ENCODE measurements at places on chromosomes 7 and 10.
A peak's percentile ranks its signal among the peaks of the same experiment; 100 is the strongest.

GRCh38 chr10:13717936-13718772 lies 131.4 kb downstream of the PRPF18 start:
- peak; percentile 38 for DNase-seq

DNA sequence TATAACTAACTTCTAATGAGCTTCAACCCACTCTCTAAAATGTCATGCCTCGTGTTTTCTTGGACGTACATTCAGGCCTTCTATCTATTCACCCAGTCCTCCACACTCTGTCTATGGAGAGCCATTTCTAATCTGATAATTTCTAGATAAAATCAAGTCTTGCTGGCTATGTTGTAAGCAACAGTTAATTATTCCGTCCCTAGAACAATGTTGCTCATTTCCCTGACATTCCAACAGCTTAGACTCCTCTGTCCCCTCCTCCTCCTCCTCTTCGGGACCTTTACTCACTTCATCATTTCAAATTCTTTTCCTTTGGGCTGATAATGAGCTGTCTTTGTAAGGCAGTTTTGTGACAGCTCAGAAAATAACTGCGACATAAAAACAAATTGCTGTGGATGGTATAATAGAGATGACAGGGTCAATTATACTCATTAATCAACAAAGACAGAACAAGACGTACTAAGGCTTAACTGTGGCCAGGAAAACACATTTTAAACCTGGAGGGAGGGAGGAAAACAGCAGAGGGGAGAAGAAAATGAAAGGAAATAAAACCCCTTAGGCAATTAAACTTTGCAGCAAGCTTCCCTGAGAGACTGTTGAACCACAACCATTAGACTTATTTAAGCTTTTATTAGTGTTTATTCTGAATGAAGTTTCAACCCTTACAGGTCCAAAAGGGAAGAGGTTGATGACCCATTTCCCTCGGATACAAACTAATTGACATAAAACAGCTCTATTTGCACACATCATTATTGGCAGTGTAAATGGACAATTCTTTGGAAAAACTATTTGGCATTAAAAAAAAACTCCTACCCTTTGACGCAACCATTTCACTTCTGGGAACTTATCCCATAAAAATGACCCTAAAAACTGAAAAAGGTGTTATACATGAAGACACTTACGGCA lies 179.1 kb downstream of the SFMBT2 start:
- DNase-seq: no peak

- no peak for DNase-seq
Observed at GRCh38 chr10:79137300-79137756, 68.6 kb downstream of the ZMIZ1 start.

- no peak for DNase-seq
Observed at GRCh38 chr7:134809616-134810015, 30.2 kb downstream of the CALD1 start.

DNA sequence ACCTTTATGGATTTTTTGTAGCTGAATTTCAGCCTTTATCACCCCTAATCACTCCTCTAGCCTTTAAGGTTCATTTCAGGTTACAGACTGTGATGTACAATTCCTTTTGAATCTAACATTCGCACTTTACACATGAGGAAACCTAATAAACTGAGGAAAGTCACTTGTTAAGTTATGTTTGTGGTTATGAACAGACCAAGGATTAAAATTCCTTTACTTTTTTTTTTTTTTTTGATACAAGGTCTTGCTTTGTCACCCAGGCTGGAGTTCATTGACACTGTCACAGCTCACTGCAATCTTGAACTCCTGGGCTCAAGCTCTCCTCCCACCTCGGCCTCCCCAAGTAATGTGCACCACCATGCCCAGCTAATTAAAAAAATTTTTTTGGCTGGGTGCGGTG lies 3.6 kb downstream of the MCU start:
- no peak for DNase-seq

DNA sequence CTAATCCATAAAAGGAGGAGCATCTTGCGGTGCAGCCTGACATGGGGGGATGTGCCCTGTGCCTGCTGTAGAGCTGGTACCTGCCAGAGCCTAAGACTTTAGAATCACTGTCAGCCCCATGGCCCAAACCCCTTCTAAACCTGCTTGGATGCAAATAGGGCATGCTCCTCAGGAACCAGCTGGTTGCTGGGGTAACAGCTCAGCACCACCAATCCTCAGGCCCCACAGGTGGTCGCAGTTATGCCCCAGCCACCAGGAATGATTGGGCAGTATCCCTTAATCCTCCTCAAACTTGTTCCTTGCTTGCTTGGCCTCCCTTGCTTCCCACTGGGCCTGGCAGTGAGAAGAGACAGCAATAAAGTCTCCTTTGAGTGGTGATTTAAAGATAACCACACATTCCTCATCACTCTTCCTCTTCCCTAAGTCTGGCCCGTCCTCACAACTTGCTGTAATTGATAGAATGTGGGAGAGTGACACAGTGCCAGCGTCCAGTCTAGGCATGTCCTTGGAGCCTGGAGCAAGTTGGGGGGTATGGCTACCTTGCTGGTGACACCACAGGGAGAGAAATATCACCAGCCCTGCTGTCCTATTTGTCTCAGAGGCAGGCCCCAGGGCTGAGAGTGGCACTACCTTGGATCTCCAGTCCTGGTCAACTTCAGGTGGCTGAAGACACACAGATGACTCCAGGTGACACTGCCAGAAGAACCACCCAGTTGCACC lies 43.0 kb downstream of the VSTM4 start:
- DNase-seq: no peak

- DNase-seq: no peak
Observed at GRCh38 chr10:48444266-48444665, 137.8 kb downstream of the MAPK8 start.

DNA sequence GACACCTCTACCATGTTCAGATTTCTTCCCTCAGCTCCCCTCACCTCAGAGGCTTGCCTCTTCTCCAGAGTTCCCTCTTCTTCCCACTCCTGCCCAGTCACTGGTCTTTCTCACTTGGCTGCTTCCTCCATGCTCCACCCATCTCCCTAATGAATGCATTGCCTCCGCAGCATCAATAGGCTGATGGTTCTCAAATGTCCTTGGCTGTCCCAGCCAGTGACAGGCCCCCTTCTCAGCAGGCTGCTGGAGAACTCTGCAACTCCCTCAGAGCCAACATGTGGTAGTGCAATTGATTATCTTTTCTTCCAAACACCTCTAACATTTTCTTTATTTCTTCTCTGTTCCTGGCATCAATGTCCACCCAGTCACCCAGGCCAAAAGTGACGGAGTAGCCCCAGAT lies 218.2 kb downstream of the RELN start:
- no peak for DNase-seq

GRCh38 chr7:11193888-11194287 lies 220.2 kb downstream of the PHF14 start:
- DNase-seq: no peak

GRCh38 chr10:69890065-69890847 lies 88.5 kb downstream of the COL13A1 start:
- DNase-seq: no peak

DNA sequence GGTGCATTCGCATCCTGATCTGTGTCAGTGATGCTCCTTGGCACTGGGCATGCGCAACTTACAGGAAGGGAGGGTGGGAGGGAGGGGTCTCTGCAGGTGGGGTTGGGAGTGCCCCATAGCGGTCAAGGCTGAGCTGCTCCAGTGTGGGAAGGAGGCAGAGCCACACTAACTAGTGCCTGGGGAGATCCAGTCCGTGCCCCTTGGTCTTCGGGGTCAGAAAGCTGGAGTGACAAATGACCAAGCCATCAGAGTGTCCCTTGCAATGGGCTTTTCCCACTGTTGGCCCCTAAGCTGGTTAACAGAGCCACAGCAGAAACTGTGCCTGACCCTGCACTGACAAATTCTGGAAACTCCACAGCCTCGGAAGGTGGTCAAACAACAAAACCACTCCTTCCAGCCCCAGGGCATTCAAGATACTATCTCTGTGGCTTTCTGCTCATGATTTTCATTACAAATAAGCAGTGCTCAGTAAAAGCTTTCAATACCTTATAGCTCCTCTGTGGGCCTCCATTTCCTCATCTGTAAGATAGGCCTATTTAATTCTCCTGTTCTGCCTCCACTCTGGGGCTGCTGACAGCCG lies 138.1 kb upstream of the UNC5B start:
- no peak for DNase-seq

DNA sequence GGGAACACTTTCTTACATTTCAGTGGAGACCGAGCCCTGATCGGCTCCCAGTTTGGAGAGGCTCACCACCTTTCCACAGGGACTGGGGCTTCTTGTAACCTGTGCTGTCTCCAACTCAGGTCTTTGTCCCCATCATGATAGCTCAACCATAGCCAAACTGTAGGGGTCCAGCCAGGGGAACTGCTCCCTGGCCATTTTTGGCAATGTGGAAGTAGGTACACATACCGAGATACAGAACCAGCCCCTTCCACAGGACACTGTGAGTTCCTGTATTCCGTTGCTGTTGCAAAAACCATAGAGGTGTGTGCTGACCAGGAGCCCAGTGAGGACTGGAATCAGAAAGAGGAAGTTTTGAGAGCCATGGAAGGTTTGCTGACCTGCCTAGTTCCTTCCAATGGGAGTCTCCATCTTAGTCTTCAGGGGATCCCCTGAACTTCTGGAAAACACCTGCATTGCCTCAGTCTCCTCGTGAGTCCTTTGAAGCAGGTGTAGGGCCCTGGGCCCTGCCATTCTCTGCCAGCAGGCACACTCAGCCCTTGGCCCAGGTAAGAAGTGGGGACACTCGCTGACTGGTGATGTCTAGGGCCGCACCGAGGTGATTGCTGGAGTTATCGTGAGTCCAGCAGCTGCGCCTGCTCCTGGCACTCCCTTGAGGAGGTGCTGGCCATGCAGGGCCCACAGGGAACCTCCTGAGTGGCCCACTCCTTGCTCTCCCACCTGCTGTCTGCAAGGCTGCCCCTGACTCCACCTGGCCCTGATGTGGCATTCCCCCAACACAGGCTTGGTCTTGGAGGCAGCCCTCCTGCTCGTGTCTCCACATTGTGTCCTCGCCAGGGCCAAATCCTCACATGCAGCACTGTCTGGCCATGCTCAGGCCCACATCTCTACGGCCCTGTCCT lies 11.2 kb downstream of the WDFY4 start:
- DNase-seq: no peak

DNA sequence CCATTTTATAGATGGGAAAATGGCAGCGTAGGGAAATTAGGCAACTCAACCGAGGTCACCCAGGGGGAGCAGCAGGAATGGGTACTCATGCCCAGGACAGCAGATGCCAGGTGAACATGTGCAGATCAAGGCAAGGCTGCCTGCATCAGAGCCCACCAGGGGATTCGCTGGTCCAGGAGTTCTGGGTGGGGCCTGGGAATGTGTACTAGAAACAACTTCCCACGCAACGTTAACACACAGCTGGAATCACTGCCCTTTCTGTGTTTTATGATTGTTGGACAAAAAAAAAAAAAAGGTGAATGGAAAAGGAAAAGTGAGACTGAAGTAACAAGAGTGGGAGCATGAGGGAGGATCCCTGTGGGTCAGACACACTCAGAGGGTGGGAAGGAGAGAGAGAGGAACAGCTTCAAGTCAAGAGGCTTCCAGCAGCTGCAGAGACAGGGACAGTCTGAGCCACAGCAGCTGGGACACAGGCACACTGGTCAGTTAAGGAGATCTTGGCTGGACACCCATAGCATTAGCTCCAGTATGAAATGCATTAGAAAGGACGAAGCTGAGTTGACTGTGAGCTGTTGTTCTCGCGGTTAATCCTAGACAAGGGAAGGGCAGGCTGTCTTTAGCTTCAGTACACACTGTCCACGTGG lies 187.9 kb upstream of the INHBA start:
- no peak for DNase-seq

- no peak for DNase-seq
Observed at GRCh38 chr7:28687537-28687936, 270.6 kb downstream of the TRIL start.

GRCh38 chr10:78763651-78764395 lies 304.9 kb upstream of the ZMIZ1 start:
- no peak for DNase-seq

GRCh38 chr7:25429731-25430130 lies 201.4 kb upstream of the NPVF start:
- no peak for DNase-seq

DNA sequence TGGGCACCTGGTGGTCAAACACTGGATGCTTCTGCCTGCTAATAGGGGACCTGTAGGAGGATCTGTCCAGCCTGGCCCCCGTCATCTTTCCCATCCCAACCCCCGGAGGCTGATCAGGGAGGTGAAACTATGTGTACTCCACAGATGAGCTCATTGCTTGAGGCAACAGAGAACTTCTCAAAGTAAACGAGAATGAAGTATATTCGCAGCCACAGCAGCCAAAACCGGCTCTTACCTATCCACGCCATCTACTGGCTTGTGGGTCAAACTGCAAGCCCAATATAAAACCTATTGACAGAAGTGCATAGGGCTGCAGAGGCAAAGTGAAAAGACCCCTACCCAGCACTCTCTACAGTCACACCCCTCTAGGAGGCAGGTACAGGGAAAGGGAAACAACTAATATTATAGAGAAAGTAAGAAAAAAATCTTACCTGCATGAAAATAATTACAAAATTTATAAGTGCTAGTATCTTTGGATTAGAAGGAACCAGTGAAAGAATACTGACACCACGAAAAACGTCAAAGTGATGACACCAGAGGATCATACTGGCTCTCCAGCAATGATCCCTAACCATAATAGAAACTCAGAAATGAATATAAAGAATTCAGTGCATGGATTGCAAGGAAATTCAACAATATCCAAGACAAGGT lies 973.5 kb downstream of the ANKRD7 start:
- DNase-seq: no peak

DNA sequence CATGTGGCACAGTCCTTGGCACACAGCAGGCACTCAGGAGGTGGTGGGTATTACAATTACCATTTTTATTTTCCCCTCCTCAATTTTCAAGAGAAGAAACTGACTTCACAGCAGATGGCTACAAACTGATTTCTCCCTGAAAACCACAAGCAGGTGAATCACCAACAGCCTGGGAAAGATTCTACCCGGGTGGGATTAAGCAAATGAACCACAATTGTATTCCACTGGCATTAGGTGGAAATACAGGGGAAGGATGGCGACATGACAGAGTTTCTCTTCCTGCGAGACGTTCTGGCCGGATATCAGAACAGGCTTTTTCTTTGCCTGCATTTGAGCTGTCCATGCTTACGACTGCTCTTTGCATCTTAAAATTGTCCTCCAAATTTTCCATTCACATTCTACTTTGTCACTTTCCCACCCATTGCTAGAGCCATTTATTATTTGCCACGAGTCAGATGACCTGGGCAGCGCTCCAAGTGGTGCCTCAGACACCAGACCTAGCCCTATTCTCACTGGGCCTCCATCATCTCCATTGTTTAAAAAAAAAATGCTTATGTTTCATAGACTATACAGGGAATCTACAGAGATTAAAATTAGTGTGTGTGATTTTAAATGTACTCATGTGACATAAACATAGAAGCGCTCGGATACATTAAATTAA lies 4.6 kb downstream of the DENND11 start:
- no peak for DNase-seq

DNA sequence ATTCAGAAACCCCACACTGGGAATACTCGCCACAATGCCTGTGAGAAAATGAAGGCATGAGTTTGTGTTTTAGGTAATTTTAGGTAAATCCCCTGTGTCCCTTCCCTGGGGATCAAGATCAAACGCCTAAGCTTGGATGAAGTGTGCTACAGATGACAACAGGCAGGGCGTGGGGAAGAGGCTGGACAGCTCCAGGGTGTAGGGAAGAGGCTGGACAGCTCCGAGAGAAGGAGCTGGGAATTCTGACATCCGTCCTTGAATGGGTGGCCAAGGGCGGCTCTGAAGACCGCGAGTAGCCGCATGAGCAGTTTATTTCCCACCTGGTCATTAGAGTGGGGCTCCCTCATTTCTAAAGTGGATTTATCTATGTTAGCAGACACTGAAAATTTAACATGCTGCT lies 109.7 kb downstream of the RAMP3 start:
- DNase-seq: no peak

GRCh38 chr10:74058658-74059057 lies 60.7 kb downstream of the VCL start:
- DNase-seq: peak; percentile 42
